ENCODE measurements at places on chromosomes 12 and 14.

GRCh38 chr12:104590022-104590421 lies 133.3 kb downstream of the CHST11 start:
- no peak for DNase-seq

DNA sequence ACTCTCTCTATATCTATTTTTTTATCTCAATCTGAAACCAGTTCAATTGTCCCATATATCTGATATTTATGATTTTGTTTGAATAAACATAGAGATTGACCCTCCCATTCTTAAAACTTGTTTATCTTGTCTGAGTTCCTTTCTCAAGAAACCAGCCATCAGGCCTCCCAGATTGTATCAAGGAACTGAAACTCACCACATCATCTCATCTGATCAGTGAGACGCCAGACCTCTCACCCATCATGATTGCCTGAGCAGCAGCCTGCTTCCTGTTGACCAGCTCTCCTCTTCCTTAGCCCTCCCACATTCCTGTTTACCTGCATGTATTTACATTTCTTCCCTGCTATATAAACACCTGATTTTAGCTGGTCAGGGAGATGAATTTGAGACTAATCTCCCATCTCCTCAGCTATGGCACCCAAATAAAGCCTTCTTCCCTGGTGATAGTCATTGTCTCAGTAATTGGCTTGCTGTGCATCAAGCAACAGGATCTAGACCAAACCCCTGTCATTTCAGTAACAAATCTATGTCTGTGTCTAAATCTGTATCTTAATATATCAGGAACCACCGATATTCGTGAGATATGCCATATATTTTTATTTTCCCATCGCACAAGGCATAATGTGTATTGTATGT lies 323.6 kb downstream of the TMTC2 start:
- no peak for DNase-seq

- DNase-seq: no peak
Observed at GRCh38 chr12:104490850-104491249, 34.1 kb downstream of the CHST11 start.

- DNase-seq: peak; percentile 32
Observed at GRCh38 chr14:70721542-70721941, 79.8 kb downstream of the TTC9 start.

GRCh38 chr12:76080729-76081415 lies 3.6 kb downstream of the NAP1L1 start:
- peak; percentile 6 for DNase-seq

GRCh38 chr14:90857866-90858265 lies 41.6 kb upstream of the TTC7B start:
- DNase-seq: no peak

DNA sequence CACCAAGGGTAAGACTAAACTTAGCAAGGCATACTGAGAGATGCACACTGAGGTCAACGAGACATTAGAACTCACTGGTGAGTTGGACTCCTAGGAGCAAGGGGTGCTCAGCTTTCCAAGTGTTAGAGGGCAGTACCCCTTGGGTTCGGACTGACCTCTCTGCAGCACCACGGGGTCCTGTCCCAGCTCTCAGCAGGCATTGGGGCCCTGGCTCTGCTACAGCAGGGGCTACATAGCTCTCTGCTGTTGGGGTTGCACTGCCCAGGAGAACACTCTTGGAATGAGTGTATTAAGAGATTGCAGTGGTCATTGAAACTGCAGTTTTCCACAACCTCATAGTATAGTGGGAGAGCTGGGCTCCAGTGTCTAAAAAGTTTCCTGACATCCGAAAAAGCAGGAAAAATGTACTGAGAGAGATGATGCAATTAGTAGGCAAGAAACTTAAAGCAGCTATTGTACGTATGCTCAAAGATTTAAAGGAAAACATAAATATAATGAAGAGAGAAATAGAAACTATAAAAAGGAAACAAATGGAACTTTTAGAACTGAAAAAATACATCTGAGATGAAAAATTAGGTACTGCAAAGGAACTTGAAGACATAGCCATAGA lies 132.5 kb upstream of the MAX start:
- DNase-seq: no peak

- DNase-seq: no peak
Observed at GRCh38 chr14:23864861-23865260, 88.7 kb upstream of the DHRS4 start.

DNA sequence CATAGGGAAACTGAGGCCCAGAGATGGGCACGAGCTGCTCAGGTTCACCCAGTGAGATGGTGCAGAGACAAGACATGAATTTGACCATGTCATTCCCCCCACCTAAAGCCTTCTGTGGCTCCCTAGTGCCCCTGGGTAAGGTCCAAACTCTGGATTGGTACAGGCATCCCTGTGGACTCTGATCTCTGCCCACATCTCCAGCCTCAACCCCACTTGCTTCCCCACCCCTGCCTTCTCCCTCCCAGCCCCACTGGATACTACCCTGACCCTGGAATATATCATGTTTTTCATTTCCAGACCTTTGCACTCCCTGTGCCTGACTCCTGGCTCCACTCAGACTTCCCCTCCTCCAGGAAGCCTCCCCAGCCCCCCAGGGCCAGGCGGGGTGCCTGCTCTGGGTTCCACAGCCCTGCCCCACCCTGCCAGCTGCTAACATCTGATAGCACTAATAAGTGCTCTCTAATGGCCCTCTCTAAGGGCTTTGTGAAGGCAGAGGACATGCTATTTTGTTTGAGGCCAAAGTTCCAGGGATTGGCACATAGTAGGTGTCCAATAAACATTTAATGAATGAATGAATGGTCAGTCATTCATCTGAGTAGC lies 1.1 kb upstream of the SDSL start:
- no peak for DNase-seq

DNA sequence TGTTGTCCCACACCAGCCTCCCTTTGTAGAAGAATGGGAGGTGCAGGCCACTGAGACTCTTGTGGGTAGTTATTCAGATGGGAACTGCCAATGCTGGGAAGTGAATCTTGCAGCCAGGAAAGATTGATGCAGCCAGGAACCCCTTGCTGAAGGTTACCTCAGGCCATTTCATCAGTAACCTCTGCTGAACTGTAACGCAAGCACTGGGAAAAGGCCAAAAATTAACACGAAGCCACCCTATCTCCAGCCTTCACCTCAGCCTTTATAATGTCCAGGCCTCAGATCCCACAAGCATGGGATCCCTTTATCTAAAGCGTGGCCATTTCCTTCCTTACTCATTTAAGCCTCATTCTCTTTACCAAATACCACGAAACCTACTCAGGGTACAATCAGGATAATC lies 211.1 kb downstream of the SPTSSA start:
- no peak for DNase-seq

DNA sequence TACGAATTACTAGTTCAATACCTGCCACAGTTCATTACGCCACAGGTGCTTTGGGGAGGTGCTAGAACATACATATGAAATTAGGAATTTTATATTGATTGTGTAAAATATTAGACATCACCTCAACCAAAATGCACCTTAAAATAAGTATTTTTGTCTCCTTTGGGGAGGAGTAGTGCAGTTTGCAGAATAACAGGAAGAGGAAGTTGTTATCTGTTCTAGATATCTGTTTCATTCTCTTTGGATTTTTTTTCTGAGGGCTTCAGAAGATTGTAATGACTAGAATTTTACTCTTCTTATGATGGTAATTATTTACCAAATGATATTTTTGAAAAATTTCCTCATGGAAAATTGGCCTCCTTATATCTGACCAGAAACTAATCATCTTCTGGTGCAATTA lies 9.9 kb upstream of the GYS2 start:
- no peak for DNase-seq

- DNase-seq: no peak
Observed at GRCh38 chr12:48803675-48804074, 14.6 kb upstream of the CACNB3 start.

- no peak for DNase-seq
Observed at GRCh38 chr14:69235708-69236107, 24.2 kb upstream of the GALNT16 start.

GRCh38 chr12:29157486-29157946 lies 8.4 kb downstream of the FAR2 start:
- DNase-seq: peak; percentile 69

GRCh38 chr12:94532490-94533422 lies 73.1 kb upstream of the CEP83 start:
- peak; percentile 80 for DNase-seq

- DNase-seq: peak; percentile 57
Observed at GRCh38 chr12:1630827-1631591, 2.0 kb downstream of the WNT5B start.

- peak; percentile 86 for DNase-seq
Observed at GRCh38 chr12:46154221-46154985, 114.4 kb downstream of the SLC38A1 start.

DNA sequence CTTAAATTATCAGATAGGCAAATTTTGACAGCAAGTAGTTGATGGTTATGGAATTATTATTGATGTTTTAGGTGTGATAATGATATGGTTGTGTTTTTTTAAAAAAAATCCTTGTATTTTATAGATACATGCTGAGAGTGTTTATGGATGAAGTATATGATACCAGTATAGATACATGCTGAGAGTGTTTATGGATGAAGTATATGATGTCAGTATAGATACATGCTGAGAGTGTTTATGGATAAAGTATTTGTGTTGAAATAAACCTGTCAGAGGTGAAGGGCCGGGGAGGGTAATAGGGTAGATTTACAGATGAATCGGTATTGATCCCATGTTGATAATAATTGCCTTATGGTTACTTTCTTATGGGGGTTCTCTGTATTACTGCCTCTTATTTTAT lies 6.0 kb upstream of the RFX4 start:
- no peak for DNase-seq

DNA sequence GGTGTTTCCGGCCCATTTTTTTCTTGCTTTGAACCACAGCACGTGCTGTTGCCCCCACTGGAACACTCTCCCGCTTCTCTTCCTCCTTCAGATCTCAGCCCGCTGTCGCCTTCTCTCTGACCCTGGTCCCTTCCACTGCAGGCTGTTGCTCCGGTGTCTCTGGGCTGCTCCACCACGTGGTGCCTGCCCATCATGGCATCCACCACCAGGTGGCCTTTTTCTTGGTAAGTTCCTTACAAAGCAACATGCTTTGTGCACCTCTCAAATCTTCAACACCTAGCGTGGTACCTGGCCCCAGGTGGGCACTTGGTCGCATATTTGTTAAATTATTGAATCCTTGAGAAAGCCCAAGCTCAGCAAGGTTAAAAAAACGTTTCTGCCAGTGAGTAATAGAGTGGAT lies 19.1 kb downstream of the TUNAR start:
- no peak for DNase-seq

- no peak for DNase-seq
Observed at GRCh38 chr12:46675736-46676135, 150.1 kb downstream of the SLC38A4 start.

DNA sequence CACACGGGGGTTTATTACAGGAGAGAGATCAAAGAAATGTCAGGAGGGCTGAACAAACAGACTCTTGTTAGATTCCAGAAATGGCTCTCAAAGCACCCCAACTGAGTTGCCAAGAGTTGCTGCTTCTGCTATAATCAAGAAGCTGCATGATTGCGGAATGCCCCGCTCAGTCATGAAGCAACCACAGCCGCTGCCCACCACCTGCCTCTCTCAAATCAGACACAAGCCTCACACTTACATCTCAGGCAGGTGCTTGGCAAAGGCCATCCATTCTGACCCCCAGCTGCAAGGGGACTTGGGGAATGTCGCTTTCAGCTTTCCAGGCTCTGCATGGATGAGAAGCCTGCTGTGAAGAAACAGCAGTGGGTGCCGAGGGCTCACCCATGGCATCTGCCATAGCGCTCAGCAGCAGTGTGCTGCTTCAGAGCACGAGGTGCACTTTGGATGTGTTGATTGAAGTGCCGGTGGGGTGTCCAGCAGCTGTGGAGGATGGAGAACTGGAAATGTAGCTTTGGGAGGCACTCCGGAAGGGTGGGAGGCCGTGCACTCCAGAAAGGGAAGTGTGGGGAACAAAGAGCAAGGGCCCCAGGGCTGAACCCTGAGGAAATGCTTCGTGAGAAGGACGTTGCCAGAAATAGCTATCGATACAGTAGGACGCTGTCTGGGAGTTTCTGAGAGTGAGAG lies 37.7 kb downstream of the LRRC74A start:
- no peak for DNase-seq

GRCh38 chr14:41606532-41607303 lies at the start of gene LRFN5:
Gene LRFN5 (plus strand): TSS chr14:41606876.
- DNase-seq: peak; percentile 73

DNA sequence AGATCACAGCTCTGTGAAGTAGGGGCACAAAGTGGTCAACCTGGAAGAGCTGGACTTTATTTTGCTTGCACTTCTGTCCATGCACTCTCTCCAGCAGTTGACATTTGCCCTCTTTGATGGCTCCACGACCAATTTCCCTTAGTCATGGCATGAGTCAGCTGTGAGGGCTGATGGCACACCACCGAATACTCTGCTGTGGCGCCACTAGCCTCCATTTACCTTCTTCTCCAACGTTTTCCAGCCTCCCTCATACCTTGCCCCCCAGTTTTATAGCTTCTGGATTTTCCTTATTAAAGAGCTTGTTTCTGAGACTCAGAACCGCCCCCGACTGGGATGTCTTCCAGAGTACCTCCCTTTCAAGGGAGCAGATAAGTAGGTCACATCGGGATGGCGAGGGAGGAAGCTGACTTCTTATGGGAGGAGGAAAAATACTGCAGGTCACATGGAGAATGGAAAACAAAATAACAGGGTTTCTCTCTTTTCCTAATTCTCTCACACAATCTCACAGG lies 17.6 kb downstream of the NINJ2 start:
- peak; percentile 71 for DNase-seq

Measured in foreskin fibroblast (primary cell).